ENCODE measurements at places on chromosomes 1 and 21.
A peak's percentile ranks its signal among the peaks of the same experiment; 100 is the strongest.

- DNase-seq = no peak
These were observed 13.0 kb downstream of the CAMSAP2 start for GRCh38 chr1:200751717-200752116.

DNA sequence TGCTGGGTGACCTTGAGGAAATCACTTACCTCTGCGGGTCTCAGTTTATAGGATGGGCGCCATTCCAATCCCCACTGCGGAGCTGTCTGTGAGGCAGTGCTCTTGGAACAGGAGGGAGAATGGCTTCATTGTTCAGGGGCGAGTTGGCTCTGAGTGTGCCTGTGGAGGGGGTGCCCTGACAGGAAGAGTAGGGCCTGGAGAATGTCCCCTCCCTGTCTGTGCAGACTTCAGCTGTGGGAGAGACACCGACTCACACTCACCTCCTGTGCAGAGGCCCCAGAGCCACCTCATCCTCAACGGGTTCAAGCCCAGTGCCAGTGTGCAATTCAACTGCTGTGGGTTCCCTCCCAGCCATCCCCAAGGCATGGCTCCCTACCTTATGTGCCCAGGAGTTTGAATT lies 17.1 kb downstream of the ADORA1 start:
- no peak for DNase-seq

GRCh38 chr1:44806025-44806703 lies 987 bp downstream of the DYNLT4 start:
- no peak for DNase-seq

- DNase-seq = no peak
These were observed 2.9 kb downstream of the TIE1 start for GRCh38 chr1:43303471-43304313.

- DNase-seq = no peak
These were observed 109.9 kb downstream of the CASZ1 start for GRCh38 chr1:10686404-10687040.

DNA sequence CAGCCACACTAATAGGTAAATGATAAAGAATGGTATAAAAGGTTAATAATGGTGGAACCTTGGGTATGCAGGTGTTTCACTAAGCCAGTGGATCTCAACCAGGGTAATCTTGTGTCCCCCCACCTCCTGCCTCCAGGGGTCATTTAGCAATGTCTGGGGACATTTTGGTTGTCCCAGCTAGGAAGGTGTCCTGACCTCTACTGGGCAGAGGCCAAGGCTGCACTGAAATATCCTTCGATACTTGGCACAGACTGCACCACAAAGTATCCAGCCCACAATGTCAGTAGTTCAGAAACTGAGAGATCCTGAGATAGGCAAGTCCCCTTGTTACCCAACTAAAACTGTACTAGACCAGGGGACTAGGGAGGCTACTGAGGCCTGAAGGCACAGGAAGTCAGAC lies 113.6 kb upstream of the TIAM1 start:
- DNase-seq = no peak

GRCh38 chr1:63980740-63981407 lies 207.1 kb downstream of the ROR1 start:
- no peak for DNase-seq

DNA sequence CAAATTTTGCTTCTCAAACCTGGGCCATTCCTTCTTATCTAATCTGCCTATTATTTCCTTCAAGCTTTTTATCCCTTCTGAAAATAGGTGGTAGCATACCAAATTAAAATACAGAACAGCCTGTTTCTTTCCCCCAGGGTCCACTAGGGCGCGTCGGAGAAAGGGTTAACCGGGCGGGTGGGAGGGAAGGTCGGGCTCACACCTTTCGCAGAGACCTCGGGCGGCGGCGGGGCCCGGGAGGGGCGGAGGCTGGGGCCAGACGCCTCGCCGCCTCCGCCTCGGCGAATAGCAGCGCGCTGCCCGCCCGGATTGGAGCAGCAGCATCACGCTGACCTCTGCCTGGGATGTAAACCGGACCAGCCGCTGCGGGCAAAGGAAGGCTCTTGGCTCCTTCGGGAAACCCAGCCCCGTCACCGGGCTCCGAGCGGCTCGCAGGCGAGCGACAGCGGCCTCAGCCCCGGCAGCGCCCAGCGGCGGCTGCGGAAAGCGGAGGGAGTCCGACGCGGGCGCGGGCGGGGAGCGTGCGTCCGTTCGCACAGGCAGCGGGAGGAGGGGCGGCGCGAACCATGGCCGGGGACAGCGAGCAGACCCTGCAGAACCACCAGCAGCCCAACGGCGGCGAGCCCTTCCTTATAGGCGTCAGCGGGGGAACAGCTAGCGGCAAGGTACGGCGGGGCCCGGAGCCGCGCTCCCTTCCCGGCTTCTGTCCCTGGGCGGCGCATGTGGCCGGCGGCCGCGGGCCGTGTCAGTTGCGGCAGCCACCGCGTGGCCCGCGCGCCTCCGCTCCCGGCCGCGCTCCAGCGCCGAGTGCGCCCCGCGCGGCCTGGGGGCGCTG lies at the start of gene UCK2:
UCK2 (plus strand) TSS at position 347 of the 835 bp plus-strand sequence; CDS start at position 567, 220 bp downstream.
- DNase-seq = peak; percentile 40

DNA sequence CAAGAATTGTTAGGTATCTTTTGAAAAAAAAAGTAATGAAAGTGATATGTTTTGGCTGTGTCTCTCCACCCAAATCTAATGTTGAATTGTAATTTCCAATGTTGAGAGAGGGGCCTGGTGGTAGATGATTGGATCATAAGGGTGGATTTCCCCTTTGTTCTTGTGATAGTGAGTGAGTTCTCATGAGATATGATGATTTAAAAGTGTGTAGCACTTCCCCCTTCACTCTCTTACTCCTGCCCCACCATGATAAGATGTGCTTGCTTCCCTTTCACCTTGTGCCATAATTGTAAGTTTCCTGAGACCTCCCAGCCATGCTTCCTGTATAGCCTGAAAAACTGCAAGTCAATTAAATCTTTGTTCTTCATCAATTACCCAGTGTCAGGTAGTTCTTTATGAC lies 70.7 kb downstream of the XCL2 start:
- no peak for DNase-seq

- no peak for DNase-seq
These were observed 25.1 kb upstream of the MYCL start for GRCh38 chr1:39926820-39927219.

GRCh38 chr1:36881068-36881405 lies 153.3 kb downstream of the GRIK3 start:
- no peak for DNase-seq

DNA sequence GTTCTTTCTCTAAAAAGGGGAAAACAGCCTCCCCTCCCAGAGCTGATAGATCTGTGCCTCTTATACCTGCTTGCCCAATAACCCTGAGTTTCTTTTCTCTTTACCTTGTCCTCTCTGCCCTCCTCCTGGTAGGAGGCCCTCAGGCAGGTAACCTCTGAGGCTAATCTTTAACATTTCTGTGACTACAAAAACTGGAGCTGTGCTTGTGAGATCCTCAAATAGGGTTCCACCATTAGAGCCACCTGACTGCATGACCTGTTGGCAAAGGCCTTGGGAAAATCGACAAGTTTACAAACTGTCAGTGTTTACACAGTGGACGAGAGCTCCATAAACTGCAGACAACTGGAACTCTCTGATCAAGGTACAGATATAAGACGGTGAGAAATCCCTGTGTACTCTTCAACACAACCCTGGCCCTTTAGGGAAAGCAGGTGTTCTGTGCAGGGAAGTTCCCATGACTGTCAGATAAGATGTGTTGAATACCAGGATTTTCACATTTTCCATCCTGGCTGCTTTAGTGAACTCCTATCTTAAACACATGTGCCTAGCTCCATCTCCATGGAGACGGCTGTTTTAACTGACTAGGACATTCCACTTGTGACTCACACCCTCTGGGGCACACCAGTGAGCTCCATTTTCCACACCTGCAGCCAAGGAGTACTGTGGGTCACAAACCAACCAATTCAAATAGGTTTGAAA lies 38.3 kb downstream of the ECE1 start:
- no peak for DNase-seq

GRCh38 chr21:46196733-46197132 lies 12.5 kb upstream of the SPATC1L start:
- DNase-seq = no peak

- DNase-seq = no peak
These were observed 81.1 kb upstream of the SLFNL1 start for GRCh38 chr1:41102653-41103052.

- DNase-seq = no peak
These were observed 155.8 kb upstream of the EDN2 start for GRCh38 chr1:41640141-41640751.

DNA sequence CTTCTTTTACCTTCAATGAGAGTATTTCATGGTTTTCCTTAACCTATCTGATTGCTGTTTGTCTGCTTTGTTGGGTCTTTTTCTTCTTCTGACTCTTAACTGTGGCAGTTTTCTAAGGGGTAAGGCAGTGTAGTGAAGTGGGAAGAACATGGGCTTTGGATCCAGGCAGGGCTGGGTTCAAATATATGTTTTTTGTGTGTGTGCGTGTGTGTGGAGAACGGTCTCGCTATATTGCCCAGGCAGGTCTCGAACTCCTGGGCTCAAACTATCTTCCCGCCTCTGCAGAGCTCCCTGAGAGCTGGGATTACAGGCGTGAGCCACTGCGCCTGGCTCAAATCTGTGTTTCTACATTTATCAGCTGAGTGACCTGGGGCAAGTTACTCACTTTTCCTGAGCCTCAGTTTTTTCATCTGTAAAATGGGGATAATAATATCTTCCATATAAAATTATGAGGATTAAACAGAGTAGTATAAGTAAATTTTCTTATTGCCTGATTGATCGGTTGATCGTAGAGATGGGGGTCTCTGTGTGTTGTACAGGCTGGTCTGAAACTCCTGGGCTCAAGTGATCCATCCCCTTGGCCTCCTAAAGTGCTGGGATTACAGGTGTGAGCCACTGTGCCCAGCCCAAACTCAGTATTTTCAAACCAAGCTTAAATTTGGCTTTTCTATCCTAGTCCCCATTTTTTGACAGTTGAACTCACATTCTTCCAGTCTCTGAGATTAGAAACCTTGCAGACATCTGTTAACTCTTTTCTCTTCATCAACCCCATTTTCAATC lies 36.0 kb upstream of the MACF1 start:
- no peak for DNase-seq

GRCh38 chr21:16004086-16004485 lies 274.3 kb downstream of the USP25 start:
- no peak for DNase-seq

- no peak for DNase-seq
These were observed 34.0 kb downstream of the DIRAS3 start for GRCh38 chr1:68016381-68016780.

DNA sequence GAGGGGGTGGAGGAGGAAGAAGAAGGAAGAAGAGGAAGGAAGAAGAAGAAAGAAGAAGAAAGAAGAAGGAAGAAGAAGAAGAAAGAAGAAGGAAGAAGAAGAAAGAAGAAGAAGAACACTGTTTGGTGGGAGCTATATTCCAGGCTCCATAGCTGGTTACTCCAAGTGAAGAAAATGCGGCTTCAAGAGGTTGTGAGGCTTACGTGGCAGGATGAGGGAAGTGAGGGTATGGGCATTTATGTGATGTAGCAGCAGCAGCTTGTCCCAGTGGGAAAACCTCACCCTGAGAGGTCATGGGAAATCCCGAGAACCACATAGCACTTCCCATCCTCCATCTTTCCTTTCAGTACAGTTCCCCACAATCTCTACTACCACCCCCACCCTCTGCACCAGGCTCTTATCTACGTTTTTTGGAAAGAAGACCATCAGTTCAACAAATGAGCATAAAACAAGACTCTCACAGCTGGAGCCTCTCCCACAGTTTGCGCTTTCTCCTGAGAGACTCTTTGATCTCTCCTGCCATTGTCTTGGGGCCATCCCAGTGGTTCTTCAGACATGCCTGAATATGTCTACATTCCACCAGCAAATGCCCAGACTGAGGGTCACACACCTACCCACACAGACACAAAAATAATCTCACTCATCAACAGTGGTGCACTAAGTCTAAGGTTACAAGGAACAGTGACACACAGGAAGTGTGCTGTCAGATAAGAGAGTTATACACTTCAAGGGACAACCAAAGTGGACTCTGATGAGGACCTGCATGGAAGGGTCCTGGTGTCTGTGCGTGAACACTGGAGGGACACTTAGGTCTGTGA lies 77.9 kb upstream of the KCNJ15 start:
- no peak for DNase-seq

GRCh38 chr1:180631194-180631765 lies 542 bp upstream of the XPR1 start:
- no peak for DNase-seq

Measured in activated naive CD4-positive, alpha-beta T cell (primary cell).